ENCODE measurements at places on chromosomes 16 and 17.

GRCh38 chr16:1289477-1289866 lies 20.0 kb upstream of the UBE2I start:
- DNase-seq = no peak

DNA sequence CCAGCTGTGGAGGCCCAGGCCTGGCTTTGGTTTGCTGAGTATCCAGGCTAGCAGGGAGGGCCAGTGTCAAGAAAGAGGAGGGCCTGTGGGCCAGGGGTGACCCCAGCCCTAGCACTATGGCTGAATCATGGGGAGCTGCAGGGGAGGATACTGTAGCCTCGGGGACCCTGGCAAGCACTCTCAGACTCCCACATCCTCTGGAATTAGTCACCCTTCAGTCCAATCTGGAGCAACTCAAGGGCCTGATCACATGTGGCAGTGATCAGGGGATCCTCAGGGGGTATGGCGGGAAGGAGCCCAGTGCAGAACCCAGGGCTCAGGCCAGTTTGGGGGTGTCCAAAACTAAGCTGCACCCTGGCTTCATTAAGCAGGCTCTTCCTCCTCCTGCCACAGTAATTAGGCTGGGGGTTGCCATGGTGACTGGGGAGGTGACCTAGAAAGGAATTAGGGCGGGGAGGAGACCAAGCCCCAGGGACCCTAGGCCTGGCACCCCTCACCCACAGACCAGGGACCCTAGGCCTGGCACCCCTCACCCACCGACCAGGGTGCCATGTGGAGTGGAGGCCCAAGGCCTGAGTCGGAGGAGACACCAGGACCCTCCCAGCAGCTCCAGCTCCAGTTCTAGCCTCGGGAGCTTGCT lies 5.8 kb downstream of the NLGN2 start:
- DNase-seq = no peak

DNA sequence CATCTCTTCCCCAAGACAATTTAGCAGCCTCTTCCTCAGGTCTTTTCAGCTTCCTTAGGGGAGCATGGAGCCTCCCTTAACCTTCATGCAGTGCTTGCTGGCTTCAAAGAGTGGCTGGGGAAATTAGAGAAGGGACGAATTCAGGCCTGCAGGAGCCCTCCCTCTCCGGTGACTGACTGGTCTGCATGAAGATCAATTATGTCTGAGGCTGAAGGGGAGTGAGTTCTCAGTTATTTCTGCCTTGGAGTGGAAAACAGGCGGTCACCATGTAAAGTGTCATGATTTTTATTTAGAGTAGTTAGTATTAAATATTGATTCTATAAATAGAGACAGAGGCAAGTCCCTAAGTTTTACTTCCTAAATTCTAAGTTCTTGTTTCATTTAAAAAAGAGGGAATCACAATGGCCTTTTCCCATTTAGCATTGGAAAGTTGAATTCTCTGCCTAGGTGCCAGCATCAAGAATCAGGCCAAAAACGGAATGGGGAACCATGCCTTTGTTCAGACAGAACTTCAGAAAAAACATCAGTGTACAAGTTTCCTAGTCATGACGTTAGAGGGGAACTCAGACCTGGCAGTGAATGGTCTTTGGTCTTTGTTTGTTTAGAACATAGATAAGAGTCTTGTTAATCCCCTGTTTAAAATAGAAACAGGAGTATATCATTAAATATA lies 4.4 kb downstream of the GABARAPL2 start:
- no peak for DNase-seq

DNA sequence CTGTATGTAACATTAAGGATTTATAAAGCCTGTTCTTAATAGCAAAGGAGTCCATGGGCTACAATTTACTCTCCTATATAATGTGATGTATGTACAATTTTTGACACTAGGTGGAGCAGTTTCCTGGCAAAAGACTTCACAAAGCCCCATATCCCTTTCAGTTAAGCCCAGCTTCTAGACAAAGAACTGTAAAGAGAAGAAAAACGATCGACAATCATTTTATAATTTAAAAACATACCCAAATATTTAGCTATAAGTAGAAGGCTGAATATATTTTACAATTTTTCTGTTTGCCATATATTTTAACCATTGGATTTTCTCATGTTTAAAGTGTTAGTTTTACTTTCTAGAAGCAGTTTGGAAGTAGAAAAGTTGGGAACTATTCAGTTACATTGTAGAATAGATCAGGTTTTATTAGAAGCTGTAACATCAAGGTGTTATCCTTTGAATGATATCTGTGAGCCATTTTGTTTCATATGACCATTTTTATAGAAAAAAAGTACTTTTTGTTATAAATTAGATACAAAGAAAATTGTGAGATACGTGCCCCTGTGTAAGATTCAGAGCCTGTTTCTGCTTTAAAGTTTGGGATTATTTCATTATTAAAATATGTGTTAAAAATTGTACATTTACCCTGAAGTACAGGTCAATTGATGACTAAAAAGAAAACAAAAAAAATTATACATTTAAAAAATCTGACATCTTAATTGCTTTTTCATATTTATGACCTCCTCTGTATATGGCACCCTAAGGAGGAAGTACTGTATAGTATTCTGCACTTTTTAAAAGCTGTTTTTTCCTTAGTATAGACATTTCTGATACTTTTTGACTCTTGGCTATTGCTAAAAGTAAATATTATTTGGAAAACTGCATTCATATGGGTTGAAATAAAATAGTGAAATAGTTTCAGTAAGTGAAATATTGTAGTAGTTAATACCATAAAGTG lies 46.3 kb downstream of the VMP1 start:
- DNase-seq = peak; percentile 70

DNA sequence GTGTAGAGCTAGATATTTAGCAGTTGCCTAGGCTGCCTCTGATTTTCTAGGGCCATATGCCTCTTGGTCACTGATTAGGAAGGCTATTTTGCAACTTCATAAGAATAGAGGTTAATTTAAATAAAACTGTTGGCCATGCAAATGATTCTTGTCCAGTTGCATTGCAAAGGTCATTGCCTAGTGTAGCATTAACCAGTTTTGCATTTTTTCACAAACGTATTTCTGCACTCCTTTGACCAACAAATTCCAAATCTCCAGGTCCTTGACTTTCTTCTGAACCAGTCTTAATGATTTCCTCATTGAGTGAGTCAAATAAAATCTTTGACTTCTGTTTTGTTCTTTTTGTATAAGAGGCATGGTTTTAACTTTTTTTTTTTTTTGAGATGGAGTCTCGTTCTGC lies 33.5 kb downstream of the ERCC4 start:
- DNase-seq = no peak

DNA sequence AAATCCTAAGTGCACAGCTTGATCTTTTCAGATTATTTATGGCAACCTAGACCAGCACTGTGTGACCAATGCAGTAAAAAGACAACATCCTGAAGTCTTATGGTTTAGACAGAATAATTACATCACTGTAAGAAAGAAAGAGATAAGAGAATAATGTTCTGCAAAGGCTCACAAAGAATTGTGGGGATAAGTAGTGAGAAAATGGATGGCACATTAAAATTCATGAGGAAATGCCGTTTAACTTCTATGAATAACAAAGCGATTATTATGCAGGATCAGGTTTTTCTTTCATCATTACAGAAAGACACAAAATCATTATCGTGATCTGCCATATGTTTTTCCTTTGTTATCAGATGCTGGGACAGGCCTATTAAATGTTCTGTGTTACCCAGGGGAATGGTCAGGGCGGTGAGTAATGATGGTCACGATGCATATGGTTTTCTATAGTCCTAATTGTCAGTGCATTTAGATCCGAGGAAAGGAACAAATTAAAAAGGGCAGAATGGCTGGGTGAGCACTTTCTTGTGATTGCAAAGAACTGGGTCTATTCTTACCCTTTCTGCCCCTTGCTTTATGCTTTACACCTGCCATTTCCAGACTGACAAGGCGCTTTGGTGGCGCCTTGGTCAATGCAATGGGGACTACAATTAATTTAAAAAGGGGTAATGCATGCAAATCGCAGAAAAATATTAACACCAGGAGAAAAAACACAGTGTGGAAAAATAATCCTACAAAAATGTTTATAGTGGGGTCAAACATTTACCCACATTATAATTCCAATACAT lies 18.1 kb upstream of the DHX40 start:
- DNase-seq = no peak

DNA sequence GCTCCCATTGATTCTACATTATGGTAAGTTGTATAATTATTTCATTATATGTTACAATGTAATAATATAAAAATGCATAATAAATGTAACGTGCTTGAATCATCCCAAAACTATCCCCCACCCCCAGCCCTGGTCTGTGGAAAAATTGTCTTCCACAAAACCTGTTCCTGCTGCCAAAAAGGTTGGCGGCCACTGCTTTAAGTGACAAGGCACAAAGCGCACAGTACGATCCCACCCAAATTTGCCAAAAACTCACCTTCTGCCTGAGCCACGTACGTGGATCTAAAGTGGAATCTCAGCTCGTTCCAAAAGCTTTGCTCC lies 14.5 kb downstream of the CYB561 start:
- DNase-seq = no peak

- DNase-seq = no peak
These were observed 47.0 kb downstream of the ADAMTS18 start for GRCh38 chr16:77387815-77388209.

DNA sequence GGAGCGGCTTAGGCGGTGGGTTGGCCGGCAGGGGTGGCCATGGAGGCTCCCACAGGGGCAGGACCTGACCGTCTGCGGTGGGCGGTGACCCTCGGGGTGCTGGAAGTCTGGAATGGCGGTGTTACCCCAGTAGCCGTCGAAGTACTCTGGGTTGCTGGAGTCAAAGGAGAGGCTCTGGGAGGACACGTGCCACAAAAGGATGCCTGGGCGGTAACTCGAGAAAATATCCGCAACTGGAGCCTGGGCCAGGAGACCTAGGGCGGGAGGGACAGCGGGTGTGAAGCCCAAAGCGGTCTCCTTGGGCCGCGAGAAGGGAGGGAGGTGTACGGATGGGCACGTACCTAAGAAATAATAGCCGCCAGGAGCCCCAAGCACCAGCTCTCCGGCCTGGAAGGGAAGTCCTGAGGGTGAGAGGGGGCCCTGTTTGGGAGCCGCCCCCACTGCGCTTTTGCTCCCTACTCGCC lies 4.6 kb downstream of the ITGA2B start:
- DNase-seq = no peak

DNA sequence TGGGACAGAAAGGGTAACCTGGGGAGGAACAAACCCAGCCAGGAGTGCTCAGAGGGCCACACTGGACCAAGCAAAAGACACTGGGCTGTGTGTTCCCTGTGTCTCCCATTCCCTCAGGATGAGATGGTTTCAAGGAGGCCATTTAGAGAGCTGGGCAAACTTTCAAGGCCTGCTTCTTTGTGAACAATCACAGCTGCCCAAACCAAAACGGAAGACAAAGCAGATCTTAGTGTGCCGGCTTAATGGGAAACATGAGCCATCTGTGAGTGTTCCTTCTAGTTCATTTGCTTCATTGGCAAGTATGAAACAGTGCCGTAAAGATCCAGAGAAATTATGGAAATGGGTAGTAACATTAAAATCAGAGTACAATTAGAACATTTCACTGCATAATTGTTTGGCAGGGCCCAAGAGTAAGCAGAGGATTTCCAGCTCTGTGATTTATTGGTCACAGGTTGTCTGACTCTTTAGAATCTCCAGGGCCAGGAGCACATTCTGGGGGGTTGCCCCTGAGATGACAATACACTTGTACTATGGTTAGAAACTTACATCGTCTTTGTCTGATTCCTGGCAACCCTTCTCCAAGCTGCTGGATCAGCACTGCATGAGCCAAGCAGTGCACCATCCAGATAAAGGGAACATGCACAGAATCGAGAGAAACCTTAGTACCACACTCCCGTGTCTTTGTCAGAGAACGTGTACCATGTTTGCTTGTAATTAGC lies 412.1 kb downstream of the RBFOX1 start:
- no peak for DNase-seq

GRCh38 chr17:32861981-32862380 lies 14.9 kb downstream of the MYO1D start:
- no peak for DNase-seq

- DNase-seq = no peak
These were observed 136.5 kb downstream of the CMIP start for GRCh38 chr16:81581107-81581506.

GRCh38 chr16:12551530-12551929 lies 252.2 kb downstream of the CPPED1 start:
- no peak for DNase-seq

DNA sequence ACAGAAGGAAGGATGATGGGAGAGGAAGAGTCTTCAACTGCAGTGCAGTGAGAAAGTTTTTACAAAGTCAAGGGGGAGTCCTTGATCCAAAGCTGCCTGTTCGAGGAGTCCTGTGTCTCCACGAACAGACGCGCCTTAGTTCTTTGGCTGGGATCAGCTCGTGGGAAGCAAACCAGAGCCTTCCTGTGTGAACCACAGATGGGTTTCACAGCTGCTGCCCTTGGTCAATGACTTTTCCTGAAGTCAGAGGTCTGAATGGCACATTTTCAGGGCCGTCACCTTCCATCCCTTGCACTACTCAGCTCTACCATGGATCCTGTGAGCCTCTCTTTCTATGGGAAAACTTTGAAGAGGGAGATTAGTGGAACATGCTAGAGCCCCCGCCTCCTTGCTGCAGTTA lies 4.2 kb upstream of the SBK1 start:
- DNase-seq = no peak
